ENCODE measurements at places on chromosomes 7 and 10.

DNA sequence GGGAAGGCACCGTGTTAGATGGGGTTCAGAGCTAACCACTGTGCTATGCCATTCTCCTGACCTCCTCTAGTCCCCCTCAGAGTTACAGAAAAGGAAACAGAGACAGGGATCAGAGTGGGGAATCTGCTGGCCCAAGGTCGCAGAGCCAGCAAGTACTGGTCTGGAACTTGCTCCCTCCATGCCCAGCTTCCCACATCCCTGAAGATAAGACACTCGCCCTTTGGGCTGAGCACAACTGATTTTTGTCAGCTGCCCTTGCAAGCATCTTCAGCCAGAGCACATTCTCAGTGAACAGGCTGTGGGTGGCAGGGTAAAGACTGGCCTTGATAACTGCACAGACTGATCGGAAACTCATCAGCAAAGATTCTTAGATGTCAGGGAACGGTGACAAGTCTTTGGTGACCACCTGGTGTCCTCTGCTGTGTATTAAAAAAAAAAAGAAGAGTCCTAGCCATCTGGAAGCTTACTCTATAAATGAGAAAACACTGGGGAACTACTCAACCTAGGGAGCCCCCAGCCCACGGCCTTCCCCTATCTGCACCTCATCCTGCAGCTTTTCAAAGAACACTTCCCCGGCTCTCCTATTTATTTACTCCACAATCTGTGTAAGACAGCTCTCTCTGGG is 1.3 kb upstream of the SORBS1 start:
- no peak for DNase-seq

GRCh38 chr10:22618078-22618785 is 96.1 kb downstream of the PIP4K2A start:
- no peak for DNase-seq

DNA sequence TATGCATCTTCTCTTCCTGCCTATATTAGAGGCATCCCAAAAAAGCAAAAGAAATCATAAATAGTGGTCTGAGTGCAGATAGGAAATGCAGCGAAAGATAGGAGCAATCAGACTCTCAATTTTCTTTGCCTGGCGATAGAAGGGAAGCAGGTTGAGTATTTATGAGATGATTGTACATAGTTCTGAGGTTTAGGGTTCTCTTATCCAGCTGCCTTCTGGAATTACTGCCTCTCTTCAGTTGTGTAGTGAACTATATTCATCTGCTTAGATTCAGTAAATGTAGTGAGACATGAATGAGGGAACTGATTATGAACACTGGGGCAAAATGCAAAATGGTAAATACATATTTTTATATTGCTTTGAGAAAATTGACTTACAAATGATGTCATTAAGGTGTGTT is 93.0 kb upstream of the CYP26C1 start:
- DNase-seq: no peak

DNA sequence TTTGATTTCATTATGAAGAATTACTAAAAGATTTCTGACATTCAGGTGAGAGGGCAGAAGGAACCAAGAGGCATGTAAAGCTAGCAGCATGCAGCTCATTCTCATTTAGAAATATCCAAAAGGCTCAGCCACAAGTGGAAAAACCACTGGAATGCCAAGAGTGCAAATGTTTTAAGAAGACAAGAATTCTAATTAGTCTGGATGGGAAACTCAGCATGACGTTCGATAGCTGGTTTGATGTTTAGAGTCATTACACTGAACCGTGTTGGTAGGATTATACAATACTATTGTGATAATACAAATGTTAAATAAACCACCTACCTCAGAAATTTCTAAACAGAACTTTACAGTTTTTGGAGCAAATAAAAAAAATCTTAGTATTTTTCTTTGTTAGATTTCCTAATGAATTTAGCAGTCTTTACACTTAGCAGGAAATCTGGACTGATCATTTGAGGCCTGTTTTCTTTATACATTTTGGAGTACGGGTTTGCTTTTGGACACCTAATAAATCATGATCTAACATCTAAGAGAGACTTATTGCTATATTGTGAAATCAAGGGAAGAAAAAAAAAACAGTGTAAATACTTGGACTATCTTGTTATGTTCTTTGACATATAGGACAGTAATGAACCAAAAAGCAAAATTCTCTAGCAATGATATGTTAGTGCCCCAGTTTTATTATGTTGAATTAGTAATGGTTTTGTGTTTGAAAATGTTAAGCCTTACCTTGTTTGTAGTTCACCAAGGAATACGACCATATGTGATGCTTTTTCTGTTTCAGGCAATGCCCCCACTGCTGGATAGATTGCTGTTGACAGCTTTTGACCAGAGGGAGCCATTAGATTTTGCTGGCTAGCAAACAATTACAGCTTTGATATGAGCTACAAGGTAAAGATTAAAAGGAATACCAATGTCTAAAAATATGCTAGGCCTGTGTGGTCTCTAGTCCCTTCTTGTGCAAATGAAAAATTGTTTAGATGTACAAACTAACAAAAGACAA is 354.1 kb upstream of the SEMA3A start:
- DNase-seq: peak; percentile 80

All from GM04503 (cell line).